ENCODE measurements at places on chromosomes 7 and 10.

- no peak for DNase-seq
These were observed 79.1 kb downstream of the CCSER2 start for GRCh38 chr10:84407388-84408049.

DNA sequence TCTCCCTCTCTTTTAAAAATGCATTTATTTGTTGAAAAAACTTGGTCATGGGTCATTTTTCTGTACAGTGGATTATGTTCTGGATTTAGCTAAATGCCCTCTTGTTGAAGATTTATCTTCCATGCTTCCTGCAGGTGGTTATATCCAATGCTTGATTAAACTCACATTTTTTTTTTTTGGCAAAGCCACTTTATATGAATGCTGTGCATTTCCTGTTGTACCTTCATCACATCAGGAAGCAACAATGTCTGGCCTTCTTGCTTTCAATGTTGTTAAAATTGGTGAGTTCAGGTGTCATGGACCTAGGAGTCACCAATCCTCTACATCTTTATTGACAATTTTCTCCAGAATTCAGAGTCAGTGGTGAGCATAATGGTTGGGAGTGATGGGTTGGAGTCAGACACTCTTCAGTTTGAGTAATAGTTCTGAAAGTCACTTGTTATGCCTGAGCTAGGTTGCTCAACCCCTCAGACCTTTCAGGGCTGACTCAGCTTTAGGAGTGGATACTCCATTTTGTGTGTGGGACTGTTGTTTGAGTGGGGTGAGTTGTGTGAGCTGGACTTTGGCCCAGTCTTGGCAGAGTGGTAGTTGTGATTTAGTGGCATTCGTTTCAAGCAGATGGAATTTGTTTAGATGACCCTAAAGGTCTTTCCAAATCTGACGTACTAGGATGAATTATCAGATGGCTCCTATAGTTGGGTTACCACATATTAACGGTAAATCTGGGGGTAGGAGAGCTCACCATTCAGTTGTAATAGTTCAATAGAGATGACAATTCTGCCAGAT, 213.5 kb upstream of the ZNF32 start:
- no peak for DNase-seq

GRCh38 chr10:131569851-131570715, 258.6 kb upstream of the TCERG1L start:
- DNase-seq: no peak

GRCh38 chr7:81293806-81294205, 375.0 kb upstream of the SEMA3C start:
- DNase-seq: no peak

DNA sequence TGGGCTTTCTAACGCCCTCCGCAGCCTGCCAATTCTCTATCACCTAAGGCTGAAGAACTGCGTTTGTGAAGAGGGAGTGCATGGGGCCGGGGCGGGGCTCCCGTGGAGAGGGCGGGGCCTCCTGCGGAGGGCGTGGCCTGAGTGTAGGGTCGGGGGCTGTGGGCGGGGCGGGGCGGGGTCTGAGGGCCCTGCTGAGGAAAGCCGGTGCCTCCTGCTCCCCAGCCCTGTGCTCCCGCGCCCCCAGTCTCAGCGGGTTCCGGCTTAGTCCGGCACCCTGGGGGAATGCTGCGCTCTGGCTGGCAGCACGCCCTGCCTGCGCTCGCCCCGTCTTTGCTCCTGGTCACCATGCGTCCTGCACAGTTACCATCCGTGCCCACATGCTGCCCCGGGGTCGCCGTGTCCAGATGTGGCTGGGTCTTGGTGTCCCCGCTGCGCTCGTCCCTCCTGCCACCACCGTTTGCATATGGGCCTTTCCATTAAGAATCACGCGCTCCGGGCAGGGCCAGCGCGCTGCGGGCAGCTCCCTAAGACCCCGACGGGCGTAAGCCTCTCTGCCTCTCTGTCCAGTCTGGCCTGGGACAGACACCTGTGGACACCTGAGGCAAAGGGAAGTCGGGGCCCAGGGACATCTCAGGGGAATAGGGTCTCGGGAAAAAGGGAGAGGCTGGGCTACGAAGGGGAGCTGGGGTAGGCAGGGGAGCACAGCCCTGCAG, 144.0 kb upstream of the RET start:
- no peak for DNase-seq

GRCh38 chr7:101636822-101637623, 7.9 kb upstream of the MYL10 start:
- no peak for DNase-seq

DNA sequence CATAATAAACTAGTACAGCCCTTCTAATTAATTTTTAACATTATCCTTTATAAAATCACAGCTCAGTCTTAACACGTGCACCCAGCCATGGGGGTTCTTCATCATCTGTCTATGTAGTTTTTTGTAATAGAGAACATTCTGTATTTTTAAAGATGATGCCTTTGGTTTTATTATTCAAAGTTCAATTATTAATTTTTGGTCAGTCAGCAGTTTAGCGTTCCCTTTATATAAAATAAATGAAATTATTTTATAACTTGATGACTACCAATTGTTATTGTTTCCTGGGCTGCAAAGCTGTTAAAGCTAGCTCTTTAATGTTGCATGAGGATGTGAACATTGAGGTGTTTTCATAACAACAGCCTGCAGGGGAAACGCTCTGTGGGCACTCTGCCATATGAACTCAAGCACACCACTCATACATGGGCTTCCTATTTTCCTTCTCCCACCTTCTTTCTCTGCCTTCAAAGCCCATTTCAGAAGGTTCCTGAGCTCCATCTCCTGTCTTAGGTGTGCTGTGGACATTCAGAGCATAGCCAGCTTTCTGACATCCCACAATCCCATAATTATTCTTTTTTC, 172.0 kb upstream of the YAE1 start:
- no peak for DNase-seq

- no peak for DNase-seq
These were observed 407.5 kb upstream of the PRKCQ start for GRCh38 chr10:6987536-6987945.

- no peak for DNase-seq
These were observed 122.8 kb downstream of the GALNT17 start for GRCh38 chr7:71254751-71255150.

DNA sequence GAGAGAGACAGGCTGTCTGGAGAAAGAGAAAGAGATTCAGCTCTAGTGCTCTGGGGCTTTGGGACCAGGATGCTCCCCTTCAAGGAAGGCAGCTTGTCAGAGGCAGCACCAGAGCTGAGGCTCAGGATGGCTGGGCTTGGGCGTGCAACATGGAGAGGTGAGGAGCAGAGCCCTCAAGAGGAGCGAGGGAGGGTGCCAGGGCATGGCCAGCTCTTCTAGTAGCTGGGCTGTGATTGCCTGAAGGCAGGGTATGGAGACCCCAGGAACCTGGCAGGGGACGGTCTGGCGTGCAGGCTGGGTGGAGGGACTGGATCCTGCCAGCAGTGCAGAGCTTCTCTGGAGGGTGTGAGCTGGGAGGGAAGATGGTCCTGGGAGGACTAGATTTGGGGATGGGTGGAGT, 40.2 kb downstream of the ANTXRL start:
- no peak for DNase-seq

DNA sequence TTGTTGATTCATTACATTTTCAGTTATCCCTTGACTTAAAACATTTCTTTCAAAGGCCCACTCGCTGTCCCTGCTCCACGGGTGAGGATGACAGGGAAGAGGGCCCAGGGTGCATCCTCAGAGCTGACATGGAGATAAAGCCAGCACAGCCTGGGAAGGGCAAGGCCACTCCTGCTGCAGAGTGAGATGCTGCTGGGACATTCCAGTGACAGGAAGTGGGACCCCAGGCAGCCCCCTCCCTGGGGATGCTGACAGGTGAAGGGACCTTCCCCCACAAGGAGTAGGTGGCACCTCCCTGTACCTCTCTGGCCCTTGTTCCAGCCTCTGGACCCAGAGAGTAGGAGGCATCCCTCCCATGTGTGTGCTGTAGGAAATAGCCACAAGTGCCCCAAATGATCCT, 97.8 kb upstream of the DDC start:
- DNase-seq: no peak

DNA sequence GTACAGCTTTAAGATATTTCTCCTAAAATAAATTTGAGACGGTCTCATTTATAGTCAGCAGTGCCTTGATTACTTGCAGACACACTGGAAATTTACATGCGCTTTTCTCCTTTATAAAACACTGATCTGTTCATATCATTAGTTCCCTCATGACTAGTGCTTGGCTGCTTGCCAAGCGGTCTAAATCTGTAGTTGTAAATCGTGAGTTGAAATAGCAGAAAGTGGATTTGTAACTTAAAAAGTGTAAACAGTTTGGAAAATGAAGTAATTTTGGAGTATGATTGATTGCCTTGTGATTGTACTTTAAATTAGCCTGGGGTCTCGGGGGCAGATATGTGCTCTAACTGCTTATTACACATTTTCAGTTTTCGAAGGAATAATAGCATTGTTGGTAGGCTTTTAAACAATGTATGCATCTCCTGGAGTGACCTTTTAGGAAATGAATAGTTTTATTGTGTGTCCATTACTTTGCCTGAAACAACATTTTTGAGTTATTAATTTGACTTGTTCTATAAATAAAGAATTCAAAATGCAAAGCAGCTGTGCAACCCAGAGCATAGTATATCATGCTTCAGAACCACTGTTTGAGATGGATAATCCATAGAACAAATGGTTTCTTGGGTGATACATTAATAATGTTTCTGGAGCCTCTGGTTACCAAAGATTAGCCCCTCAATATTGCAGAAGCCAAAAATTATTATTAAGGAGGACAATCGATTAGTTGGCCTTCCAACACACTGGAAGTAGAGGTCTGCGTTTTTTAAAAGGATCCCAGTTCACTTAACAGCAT, 73.3 kb downstream of the ARID5B start:
- peak; percentile 75 for DNase-seq

DNA sequence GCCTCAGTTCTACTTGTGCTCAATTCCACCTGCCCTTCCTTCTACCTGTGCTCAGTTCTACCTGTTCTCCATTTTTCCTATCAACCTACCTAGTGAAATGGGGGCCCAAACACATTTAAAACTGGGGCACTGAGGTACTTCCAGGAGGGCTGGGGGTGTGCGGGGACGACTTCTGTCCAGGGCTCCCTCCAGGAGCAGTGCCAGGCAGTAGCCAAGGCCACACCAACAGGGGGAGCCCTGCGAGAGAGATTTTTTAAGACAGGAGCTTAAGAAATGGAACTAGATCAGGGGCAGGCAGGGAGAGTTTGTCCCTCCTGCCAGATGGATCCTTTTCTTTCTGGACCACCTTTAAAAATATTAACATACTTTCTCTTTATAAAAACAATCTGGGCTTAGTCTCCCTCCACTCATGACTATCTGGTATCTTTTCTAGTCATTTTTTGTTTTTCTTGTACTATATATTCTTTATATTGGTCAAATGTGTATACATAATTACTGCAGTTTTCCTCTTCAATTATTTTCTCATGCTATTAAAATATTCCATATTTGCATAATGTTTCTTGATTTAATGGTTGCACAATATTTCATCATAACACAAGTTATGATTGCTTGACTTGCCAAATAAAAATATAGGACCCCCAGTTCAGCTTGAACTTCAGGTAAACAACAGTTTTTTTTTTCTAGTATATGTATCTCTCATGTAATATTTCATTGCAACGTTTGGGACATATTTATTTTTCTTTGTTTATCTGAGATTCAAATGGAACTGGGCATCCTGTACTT, 47.3 kb upstream of the INSYN2A start:
- peak; percentile 33 for DNase-seq

GRCh38 chr7:33191340-33191739, 62.0 kb downstream of the BBS9 start:
- DNase-seq: no peak

- peak; percentile 86 for DNase-seq
These were observed 14.3 kb downstream of the MOSPD3 start for GRCh38 chr7:100626530-100627237.

- no peak for DNase-seq
These were observed 2.2 kb downstream of the SORCS3 start for GRCh38 chr10:104643303-104643663.

- DNase-seq: no peak
These were observed 22.8 kb downstream of the PTTG1IP2 start for GRCh38 chr7:90492250-90492649.

DNA sequence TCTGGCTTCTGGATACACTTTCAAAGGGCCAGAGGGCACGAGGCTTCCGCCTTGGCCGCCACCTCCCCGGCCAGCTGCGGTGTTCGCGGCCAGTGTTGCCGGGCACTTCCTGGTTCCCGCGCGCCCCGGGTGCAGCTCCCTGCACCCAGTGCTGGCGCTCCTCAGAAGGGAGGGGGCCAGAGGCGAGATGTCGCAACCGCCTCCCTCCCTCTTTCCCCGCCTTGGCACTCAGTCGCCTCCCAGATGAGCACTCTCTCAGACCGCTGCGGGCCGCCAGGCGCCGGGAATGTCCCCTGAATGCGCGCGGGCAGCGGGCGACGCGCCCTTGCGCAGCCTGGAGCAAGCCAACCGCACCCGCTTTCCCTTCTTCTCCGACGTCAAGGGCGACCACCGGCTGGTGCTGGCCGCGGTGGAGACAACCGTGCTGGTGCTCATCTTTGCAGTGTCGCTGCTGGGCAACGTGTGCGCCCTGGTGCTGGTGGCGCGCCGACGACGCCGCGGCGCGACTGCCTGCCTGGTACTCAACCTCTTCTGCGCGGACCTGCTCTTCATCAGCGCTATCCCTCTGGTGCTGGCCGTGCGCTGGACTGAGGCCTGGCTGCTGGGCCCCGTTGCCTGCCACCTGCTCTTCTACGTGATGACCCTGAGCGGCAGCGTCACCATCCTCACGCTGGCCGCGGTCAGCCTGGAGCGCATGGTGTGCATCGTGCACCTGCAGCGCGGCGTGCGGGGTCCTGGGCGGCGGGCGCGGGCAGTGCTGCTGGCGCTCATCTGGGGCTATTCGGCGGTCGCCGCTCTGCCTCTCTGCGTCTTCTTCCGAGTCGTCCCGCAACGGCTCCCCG, at the start of gene FFAR4:
Gene FFAR4, plus strand, starts transcription at position 231 of the 842 bp plus-strand sequence. Its CDS starts 56 bp downstream, at position 287.
- peak; percentile 64 for DNase-seq

DNA sequence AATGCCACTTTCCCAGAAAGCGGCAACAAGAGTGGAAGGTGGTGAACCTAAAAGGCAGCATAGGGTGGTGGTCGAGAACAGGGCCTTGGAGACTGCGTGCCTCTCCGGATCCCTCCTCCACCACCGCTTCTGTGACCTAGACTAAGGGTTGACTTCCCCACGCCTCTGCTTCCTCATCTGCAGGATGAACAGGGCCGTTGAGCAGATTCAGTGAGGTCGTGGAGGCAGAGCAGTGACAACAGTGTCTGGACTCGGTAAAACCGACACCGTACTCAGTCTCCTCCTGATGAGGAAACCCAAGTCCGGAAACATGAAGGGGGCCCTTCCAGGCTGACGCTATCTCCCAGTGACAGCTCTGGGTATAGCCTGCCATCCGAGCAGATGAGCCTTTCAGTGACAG, 162.6 kb downstream of the CELF2 start:
- no peak for DNase-seq

DNA sequence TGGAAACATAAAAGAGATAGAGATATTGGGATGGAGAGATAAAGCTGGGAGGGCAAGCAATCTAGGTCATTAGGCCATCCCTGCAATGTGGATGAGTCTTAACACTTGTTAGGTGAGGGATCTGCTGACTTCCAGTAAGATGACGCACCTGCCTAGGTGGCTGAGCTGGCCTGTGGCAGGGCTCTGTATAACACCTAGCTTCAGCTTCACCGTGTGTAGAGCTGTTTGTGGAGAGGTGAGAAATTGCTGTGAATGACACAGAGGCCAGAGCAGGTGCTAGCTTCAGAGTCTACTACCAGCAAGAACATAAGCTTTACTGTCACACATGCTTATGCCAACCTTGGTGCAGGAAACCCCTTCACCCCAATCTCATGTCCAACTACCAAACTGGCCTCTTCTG, 1010.0 kb downstream of the TYW1 start:
- no peak for DNase-seq

All from left ventricle myocardium superior (tissue), 1 donor.